Mesothelial cell of epicardium (in vitro differentiated cells): ENCODE measurements at places on chromosomes 2 and 18.

DNA sequence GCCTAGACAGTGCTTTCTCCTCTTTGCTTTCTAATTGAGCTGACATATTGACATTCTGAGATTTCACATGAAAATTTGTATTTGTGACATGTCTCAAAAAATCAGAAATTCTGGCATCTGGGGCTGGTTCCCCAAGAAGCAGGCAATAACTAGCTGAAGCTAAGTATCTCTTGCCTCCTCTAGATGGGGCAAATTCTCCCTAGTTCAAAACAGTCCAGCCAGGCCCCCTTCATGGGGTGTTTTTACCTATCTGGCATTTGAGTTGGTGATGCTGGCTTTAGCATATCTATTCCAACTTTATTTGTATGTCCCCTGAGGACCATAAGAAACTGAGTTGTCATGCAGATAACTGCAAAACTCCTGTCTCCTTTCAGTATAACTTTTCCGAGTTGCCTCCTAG lies 39.9 kb downstream of the ARHGAP15 start:
- H3K4me1 ChIP-seq = peaks cover 15% of the 10 kb centered on the region
- H3K36me3 ChIP-seq = no peaks in the 10 kb centered on the region
- DNase-seq = no peak
- H3K27ac ChIP-seq = no peak overlapping the region
- H3K27me3 ChIP-seq = no peaks in the 10 kb centered on the region
- H3K4me3 ChIP-seq = no peak overlapping the region

GRCh38 chr2:83961512-83961911 lies 497.6 kb downstream of the SUCLG1 start:
- no peaks in the 10 kb centered on the region for H3K36me3 ChIP-seq
- no peaks in the 10 kb centered on the region for H3K27me3 ChIP-seq
- no peak overlapping the region for H3K27ac ChIP-seq
- DNase-seq = no peak

DNA sequence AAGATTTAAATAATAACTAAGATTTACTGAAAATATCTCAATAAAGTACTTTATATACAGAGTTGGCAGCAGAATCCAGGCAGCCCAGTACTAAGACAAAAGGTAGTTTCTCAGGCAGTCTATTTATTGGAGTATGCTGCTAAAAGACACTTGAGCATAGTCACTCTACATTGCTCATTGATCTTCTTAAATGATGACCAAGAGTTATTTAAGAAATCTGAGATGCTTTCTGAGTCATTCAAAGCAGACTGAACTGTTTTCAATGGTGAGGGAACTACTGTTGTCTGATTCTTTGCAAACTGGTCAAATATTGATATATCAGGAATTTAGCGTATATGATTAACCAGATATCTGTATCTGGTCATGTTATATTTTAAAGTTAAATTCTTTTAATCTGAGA lies 133.6 kb downstream of the PHLPP1 start:
- H3K27me3 ChIP-seq = no peaks in the 10 kb centered on the region
- H3K27ac ChIP-seq = no peak overlapping the region
- no peaks in the 10 kb centered on the region for H3K4me1 ChIP-seq
- no peaks in the 10 kb centered on the region for H3K36me3 ChIP-seq
- no peak for DNase-seq

- H3K36me3 ChIP-seq = no peaks in the 10 kb centered on the region
- no peak for DNase-seq
- no peak overlapping the region for H3K27ac ChIP-seq
- H3K4me1 ChIP-seq = no peaks in the 10 kb centered on the region
- H3K4me3 ChIP-seq = no peak overlapping the region
Measured at GRCh38 chr18:32661486-32662299, 111.1 kb downstream of the KLHL14 start.

- no peak overlapping the region for H3K27ac ChIP-seq
- no peak overlapping the region for H3K4me3 ChIP-seq
- peak; percentile 83 for DNase-seq
- H3K27me3 ChIP-seq = peaks cover 3% of the 10 kb centered on the region
- peaks cover 5% of the 10 kb centered on the region for H3K4me1 ChIP-seq
- H3K36me3 ChIP-seq = no peaks in the 10 kb centered on the region
Measured at GRCh38 chr2:238784671-238785527, 63.0 kb upstream of the TWIST2 start.

DNA sequence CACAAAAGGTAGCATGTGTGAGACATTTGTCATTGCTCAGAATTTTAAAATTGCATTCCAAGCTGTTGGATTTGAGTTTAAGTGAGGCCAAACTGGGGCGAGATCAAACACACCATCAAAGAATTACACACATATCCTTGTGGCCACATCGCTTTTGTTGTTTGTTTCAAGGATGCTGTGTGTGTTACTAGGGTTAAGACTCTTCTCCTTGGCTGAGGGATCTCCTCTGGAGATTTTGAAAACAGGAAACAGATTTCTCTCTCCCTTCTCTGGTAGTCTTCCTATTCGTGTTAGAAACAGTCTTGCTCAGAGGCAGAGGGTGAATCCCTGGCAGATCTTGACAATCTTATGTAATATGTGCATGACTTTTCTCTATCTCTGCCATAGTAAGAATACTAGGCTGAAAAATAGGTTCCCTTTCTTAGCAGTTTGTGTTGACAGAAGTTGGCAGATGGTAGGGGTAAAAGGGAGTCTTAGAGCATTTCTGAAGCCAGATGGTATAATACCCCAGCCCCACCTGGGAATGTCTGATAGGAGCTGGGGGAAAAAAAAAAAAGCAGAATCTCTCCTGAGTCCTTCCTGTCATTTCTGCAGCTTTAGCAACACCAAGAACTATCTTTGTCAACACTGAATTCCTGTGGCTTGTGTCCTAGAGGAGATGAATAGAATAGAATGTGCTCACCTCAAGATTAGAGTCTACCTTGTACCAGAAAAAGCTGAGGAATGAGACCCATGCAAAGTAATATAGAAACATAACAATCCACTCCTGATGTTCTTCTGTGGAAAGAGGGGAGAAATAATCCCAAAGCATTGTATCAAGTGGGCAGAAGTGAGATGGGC lies 101.8 kb downstream of the XRCC5 start:
- peaks cover 27% of the 10 kb centered on the region for H3K36me3 ChIP-seq
- no peak for DNase-seq
- peaks cover 17% of the 10 kb centered on the region for H3K4me1 ChIP-seq
- peak overlapping the region; percentile 24 for H3K27ac ChIP-seq

- no peak overlapping the region for H3K4me3 ChIP-seq
- peaks cover 25% of the 10 kb centered on the region for H3K4me1 ChIP-seq
- no peak for DNase-seq
Measured at GRCh38 chr18:44467718-44468117, 213.0 kb upstream of the SETBP1 start.

- H3K27ac ChIP-seq = no peak overlapping the region
- DNase-seq = no peak
- peaks cover 7% of the 10 kb centered on the region for H3K36me3 ChIP-seq
- H3K27me3 ChIP-seq = peaks cover 2% of the 10 kb centered on the region
- H3K4me1 ChIP-seq = peaks cover 16% of the 10 kb centered on the region
- no peak overlapping the region for H3K4me3 ChIP-seq
Measured at GRCh38 chr2:5022061-5022460, 670.1 kb upstream of the SOX11 start.

GRCh38 chr2:102094917-102095316 lies 47.6 kb upstream of the IL1R1 start:
- H3K4me3 ChIP-seq = no peak overlapping the region
- H3K36me3 ChIP-seq = no peaks in the 10 kb centered on the region
- peaks cover 3% of the 10 kb centered on the region for H3K4me1 ChIP-seq
- H3K27me3 ChIP-seq = no peaks in the 10 kb centered on the region

DNA sequence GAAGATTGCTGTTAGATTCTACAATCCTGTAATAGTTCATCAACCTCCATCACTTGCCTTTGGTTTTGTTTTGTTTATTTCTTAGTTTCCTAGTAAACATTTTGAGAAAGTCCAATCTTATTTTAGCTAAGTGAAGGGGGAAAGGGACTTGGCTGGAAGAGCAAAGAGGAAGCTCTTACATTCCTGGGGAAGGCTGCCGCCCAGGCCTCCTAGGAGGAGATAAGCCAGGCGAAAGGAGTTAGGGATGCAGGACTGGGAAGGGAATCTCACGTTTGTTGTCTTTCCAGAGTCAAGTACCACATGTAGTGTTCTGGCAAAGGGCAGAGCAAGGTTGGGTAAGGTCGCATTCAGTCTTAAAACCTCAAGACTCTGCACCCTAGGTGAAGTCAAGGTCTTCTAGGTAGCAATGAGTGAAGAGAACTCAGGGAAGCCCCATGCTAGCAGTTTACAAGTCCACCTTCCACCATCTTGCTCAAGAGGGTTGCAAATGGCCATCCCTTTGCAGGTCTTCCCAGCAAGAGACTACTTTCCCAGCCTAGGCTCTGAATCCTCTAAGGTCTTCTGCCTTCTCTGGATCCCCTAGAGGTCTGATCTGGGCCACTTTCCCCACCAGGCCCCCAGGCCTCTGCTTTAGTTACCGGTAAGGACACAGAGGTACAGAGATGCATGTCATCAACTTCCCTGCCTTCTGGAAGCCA lies 320.7 kb downstream of the CYP26B1 start:
- DNase-seq = peak; percentile 26
- H3K27ac ChIP-seq = no peak overlapping the region
- no peaks in the 10 kb centered on the region for H3K27me3 ChIP-seq
- H3K36me3 ChIP-seq = peaks cover 5% of the 10 kb centered on the region

- peak overlapping the region; percentile 11 for H3K4me3 ChIP-seq
- H3K36me3 ChIP-seq = peaks cover 8% of the 10 kb centered on the region
- DNase-seq = no peak
- peak overlapping the region; percentile 88 for H3K27ac ChIP-seq
- peaks cover 14% of the 10 kb centered on the region for H3K4me1 ChIP-seq
Measured at GRCh38 chr2:213451542-213452239, 167.4 kb downstream of the SPAG16 start.

GRCh38 chr2:33111002-33111446 lies 164.3 kb downstream of the LTBP1 start:
- no peaks in the 10 kb centered on the region for H3K27me3 ChIP-seq
- no peak for DNase-seq
- H3K36me3 ChIP-seq = peaks cover 15% of the 10 kb centered on the region
- peaks cover 9% of the 10 kb centered on the region for H3K4me1 ChIP-seq
- no peak overlapping the region for H3K27ac ChIP-seq
- no peak overlapping the region for H3K4me3 ChIP-seq

- H3K4me1 ChIP-seq = no peaks in the 10 kb centered on the region
- no peaks in the 10 kb centered on the region for H3K27me3 ChIP-seq
- H3K4me3 ChIP-seq = no peak overlapping the region
- no peak overlapping the region for H3K27ac ChIP-seq
- peaks cover 44% of the 10 kb centered on the region for H3K36me3 ChIP-seq
Measured at GRCh38 chr2:85646166-85646565, 21.8 kb downstream of the SFTPB start.

GRCh38 chr18:21703241-21703820 lies 1.2 kb downstream of the ABHD3 start:
- no peaks in the 10 kb centered on the region for H3K36me3 ChIP-seq
- peaks cover 15% of the 10 kb centered on the region for H3K4me1 ChIP-seq
- peak overlapping the region; percentile 85 for H3K4me3 ChIP-seq
- peak overlapping the region; percentile 91 for H3K27ac ChIP-seq

DNA sequence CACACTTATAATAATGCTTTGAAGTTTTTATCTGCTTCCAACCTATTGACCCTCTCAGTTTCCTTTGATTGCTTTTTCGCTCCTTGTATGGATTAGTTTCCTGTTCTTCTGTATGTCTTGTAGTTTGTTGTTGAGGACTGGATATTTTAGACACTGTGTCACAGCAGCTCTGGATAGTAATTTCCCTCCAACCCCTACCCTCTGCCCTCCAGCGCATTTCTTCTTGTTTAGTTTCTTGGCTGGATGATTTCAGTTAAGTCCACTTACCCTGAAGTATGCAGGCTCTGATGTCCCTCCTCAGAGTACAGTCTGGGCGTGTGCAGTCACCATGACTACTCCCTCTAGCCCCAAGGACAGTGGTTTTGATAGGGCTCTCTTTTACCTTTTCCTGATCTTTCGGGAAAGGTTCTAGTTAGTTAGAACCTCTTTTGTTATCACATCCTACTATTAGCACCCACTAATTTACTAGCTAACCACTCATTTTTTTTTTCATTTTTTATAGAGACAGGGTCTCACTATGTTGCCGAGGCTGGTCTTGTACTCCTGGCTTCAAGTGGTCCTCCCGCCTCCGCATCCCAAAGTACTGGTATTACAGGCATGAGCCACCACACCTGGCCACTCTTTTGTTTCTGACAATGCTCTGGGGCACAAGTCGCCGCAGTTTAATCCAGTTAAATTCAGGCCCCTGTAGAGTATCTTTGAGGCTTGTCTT lies 16.3 kb upstream of the LYG1 start:
- peaks cover 39% of the 10 kb centered on the region for H3K36me3 ChIP-seq
- no peak overlapping the region for H3K4me3 ChIP-seq
- H3K27ac ChIP-seq = no peak overlapping the region

- H3K27ac ChIP-seq = no peak overlapping the region
- no peak for DNase-seq
Measured at GRCh38 chr2:9638532-9638931, 7.7 kb upstream of the YWHAQ start.

DNA sequence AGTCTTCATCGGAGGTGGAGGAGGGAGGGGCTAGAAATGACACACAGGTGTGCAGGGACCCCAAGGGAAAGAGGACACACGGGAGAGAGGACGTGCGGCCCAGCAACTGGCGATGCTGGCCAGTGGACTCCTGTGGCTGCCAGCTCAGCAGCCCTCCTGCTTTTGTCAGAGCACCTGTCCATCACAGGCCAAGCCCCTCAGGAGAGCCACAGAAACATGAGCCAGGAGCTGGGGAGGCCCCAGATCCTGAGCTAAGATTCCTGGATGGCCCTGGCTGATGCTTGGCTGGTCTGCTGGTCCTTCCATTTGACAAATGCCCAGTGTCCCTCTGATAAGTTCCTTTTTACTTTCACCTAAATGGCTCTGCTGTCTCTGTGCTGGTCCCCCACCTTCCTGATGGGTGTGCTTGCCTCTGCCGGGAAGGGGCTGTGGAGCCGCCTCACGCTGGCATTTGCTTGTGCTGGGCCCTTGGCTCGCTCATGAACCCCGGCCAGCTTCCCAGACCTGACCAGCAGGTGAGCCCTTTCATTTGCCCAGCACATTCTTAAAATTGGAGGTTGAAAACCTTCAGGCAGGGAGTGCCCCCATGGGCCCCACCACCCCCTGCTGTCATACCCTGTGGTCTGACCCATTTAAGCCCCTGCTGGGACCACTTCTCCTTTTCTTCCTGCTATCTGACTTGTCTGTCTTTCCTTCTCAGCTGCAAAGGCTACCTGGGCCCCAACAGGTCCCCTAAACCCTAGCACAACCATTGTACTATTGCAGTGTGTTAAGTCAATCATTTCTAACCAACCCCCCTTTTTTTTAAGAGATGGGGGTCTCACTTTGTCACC lies 37.3 kb downstream of the CYP27C1 start:
- H3K27me3 ChIP-seq = no peaks in the 10 kb centered on the region
- no peak overlapping the region for H3K27ac ChIP-seq
- DNase-seq = no peak
- no peak overlapping the region for H3K4me3 ChIP-seq
- no peaks in the 10 kb centered on the region for H3K4me1 ChIP-seq

- H3K36me3 ChIP-seq = peaks cover 7% of the 10 kb centered on the region
- DNase-seq = no peak
- no peaks in the 10 kb centered on the region for H3K27me3 ChIP-seq
- H3K4me3 ChIP-seq = no peak overlapping the region
- H3K27ac ChIP-seq = no peak overlapping the region
Measured at GRCh38 chr2:142642650-142643049, 234.8 kb upstream of the KYNU start.

- peaks cover 23% of the 10 kb centered on the region for H3K4me1 ChIP-seq
- DNase-seq = no peak
- H3K27me3 ChIP-seq = no peaks in the 10 kb centered on the region
Measured at GRCh38 chr2:129239141-129239540, 740.3 kb upstream of the RAB6C start.
